ENCODE measurements at places on chromosomes 16 and 17.
A peak's percentile ranks its signal among the peaks of the same experiment; 100 is the strongest.

GRCh38 chr16:12576878-12577277 lies 226.8 kb downstream of the CPPED1 start:
- no peak for DNase-seq

GRCh38 chr16:455453-455852 lies 30.0 kb downstream of the RAB11FIP3 start:
- DNase-seq, result no peak

- no peak for DNase-seq
Observed at GRCh38 chr17:57357830-57358430, 101.6 kb downstream of the MSI2 start.

- DNase-seq, result no peak
Observed at GRCh38 chr17:67157732-67158639, 87.0 kb downstream of the HELZ start.

DNA sequence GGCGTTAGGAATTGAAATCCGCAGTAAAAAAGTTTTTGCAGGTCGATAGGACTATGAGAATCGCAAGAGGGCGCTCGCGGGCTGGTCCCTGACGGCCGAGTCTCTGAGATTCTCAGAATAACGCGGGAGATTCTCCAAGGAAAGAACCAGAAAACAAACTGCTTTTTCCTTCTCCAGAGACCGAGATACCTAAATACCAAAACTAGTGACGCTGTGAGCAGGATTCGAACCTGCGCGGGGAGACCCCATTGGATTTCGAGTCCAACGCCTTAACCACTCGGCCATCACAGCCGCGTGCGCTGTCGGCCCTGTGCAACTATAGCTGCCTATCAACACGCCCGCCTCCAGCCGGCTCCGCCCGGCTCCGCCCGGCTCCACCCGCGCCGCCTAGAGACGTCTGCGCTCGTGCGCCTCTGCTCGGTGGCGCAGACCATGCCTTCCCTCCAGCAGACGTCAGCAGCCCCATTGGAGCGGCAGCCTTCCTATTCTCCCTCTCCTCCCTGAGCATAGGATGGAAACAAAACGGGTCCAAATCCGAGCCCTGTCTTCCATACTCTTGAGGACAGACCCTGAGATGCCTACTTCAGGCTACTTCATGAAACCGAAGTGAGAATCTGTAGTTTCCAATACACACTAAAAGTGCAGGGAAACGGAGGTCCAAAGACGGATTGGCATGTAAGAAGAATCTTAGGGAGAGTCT lies 13.4 kb downstream of the PER1 start:
- DNase-seq, result peak; percentile 97

DNA sequence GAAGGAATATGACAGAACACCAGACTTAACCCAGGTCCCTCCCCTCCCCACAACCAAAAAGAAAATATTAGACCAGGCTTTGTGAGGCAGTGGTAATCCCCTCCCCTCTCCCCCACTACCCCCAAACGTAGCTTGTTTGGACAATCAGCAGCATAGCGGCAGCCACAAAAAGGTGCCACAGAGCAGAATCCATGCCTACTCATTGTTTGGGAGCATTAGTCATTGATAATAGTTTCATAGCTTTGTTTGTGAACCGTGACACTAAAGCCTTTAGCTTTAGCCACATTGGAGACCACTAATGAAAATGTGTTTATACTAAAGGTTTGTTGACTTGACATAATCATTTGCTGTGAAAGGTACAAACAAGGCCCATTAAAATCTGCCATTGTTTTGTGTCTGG lies 65.1 kb downstream of the NUP93 start:
- no peak for DNase-seq

- no peak for DNase-seq
Observed at GRCh38 chr17:80766290-80766855, 221.7 kb downstream of the RPTOR start.

DNA sequence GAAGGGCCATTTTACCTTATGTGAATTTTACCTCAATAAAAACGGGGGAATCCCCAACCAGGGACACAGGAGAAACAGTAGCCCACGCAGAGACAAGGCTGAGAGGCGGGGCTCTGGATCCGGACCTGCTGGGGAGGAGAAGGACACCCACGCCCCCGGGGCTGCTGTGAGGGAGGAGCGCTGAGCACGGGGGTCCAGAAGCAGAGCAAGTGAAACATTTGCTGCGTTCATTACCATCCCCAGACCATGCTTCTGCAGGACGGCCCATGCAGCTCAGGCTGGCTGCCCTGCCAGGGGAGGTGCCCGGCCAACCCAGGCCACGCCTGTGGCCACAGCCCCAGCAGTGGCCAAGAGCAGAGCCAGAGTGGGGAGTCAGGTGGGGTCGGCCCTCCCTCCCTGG lies 50.0 kb downstream of the KCNJ18 start:
- no peak for DNase-seq

- peak; percentile 24 for DNase-seq
Observed at GRCh38 chr17:42438600-42439567, 15.8 kb upstream of the CAVIN1 start.

DNA sequence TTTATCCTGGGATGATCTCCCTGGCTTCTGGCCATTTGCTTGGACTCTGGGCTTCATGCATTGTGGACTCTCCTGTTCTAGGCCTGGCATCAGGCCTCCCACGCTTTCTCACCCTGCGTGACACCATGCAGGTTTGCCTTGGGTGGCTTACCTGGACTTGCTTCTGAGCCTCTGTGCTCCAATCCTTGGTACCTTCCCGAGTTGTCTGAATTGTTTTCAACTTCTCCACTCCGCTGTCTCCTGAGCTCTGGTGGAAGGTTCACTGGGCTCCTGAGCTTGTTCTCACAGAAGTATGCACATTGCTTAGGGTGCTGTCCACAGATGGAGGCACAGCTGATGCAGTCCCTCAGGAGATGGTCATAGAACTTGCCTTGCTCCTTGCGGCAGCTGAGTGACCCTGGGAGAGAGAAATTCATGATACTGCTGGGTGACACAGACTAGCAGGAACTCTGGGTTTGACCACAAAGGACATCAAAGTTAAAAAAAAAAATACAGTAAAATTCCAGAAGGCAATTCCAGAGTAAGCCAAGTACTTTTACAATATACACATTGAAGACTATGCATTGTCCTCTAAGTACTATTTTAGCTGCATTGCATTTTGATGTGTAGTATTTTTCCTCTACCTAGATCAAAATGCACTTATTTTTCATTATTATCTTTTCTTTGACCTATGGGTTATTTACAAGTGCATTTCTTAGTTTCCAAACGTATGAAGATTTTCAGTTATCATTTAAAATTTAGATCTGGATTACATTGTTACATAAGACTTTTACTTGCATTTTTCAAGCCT lies 23.1 kb downstream of the TNFRSF13B start:
- DNase-seq, result no peak

GRCh38 chr16:49129935-49130334 lies 151.7 kb downstream of the CBLN1 start:
- DNase-seq, result no peak

DNA sequence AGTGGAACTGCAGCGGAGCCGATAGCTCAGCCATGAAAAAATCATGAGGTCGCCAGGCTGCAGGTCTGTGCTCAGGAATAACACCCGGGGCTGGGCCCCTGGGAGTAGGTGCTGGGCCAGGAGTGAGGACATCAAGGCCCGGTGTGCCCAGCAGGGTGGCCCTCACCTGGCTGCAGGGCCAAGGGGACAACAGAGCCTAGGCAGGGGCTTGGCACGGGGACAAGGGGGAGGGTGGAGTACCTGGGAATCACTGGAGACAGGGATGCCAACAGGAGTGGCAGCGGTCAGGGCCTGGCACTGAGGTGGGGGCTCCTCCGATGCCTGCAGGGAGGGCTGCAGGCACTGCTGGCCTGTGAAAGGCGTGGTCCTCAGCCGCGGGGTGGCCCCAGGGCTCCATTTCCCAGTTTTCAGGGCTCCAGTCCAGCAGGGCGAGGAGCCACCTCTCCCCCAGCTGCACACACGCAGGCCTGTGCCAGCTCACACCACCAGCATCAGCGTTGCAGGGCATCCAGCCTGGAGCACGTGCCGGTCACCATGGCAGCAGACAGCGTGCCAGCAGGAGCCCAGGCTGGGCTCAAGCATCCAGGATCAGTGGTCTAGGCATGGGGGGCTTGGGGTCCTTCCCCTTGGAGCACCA lies 4.7 kb upstream of the FSCN2 start:
- no peak for DNase-seq

GRCh38 chr16:5045499-5046115 lies 11.9 kb upstream of the NAGPA start:
- DNase-seq, result no peak

GRCh38 chr16:8846401-8846932 lies 22.3 kb downstream of the CARHSP1 start:
- DNase-seq, result no peak

- no peak for DNase-seq
Observed at GRCh38 chr16:57412584-57412983, 8.0 kb downstream of the CCL17 start.

GRCh38 chr17:2444382-2444781 lies 43.5 kb upstream of the MNT start:
- DNase-seq, result no peak

- no peak for DNase-seq
Observed at GRCh38 chr17:19248151-19248927, 11.2 kb downstream of the EPN2 start.

DNA sequence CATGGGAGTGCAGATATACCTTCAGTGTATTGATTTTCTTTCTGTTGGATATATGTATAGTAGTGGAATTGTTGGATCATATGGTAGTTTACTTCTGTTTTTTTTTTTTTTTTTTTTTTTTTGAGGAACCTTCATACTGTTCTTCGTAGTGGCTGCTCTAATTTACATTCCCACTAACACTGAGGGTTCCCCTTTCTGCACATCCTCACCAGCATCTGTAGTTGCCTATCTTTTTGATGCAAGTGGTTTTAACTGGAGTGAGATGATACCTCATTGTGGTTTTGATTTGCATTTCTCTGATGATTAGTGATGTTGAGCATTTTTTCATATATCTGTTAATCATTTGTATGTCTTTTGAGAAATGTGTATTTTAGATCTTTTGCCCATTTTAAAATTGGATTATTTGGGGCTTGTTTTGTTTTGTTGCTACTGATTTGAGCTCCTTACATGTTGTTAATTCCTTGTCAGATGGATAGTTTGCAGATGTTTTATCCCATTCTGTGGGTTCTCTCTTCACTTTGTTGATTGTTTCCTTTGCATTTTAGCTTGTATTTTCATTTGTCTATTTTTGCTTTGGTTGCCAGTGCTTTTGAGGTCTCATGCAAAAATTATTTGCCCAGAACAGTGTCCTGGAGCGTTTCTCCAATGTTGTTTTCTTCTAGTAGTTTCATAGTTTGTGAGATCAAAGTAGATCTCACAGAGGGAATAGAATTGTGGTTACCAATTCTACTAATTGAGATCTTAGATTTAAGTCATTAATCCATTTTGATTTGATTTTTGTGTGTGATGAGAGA lies 25.0 kb upstream of the BCAS3 start:
- no peak for DNase-seq

DNA sequence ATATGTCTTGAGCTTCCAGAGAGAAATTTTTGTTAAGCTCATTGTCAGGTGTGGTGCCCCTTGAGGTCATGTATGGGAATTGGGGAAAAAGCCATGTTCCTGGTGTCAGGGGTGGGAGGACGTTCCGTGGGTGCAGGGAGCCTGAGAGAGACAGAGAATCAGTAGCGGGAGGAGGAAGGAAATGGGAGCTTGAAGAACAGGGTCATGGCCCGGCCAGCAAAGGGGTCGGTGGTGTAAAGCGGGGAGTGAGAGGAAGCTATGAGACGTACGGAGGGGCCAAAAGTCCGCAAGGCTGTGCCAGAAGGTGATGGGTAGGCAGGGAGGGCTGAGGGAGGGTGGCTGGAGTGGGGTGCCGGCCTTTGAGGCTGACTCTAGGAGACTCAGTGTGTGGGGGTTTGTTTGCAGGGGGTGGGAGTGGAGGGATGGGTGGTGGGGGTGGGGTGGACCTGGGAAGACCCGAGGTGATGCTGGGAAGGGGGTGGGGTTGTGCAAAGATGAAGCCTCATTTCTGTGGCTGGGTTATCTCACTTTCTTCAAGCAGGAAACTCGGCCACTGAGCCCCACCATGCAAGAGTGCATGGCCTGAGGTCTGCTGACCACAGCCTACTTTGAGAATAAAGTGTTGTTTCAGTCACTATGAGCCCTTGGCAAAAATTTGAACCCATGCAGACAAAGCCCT lies 63.6 kb downstream of the PLCG2 start:
- no peak for DNase-seq

- no peak for DNase-seq
Observed at GRCh38 chr17:9308069-9308468, 267.6 kb downstream of the STX8 start.

- peak; percentile 20 for DNase-seq
Observed at GRCh38 chr17:2853283-2854142, 57.3 kb downstream of the RAP1GAP2 start.

DNA sequence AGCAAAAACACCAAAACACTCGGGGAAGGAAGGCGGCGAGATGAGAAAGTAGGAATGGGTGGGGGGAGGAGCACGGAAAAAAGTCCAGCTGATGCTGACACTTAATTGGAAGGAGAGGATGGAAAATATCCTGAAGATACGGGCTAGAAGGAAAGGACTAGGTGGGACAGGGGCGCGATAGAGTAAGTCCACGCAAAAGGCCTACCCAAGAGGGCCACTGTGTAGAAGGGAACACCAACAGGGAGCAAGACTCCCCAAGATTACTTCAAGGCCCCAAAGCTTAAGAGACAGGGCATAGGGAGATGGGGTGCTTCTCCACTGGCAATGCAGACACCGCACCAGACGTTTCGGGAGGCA lies 736 bp downstream of the APPBP2 start:
- DNase-seq, result no peak

GRCh38 chr17:5665164-5665563 lies 80.9 kb upstream of the NLRP1 start:
- no peak for DNase-seq

DNA sequence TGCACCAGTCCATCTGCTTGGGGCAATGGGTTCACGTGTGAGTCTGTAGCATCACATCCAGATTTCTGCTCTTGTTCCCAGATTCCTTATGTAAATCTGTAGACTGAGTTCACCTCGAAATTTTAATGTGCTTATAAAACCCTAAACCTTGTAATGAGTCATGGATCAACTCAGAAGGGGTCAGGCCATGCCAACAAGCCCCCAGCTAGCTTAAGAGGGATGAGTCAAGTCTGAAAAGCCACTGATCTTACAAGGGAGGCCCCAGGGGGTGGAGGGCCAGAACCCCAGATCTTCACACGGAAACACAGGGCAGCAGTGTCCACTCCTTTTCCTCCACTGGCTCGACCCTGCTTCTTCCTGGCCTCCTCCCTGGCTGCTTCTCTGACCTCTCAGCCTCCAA lies 399.1 kb upstream of the CDH5 start:
- no peak for DNase-seq

- DNase-seq, result no peak
Observed at GRCh38 chr16:14331020-14331419, 259.9 kb downstream of the MRTFB start.

GRCh38 chr17:8649157-8650118 lies 18.9 kb upstream of the MYH10 start:
- no peak for DNase-seq

GRCh38 chr16:81445143-81445961 lies 744 bp downstream of the CMIP start:
- DNase-seq, result peak; percentile 23

- DNase-seq, result no peak
Observed at GRCh38 chr17:48545022-48545375, at the start of gene HOXB2. Gene HOXB2 (minus strand): TSS chr17:48545109. CDS start chr17:48544911, 198 bp downstream.

- no peak for DNase-seq
Observed at GRCh38 chr17:65292430-65292829, 155.3 kb downstream of the RGS9 start.

All from CD8-positive, alpha-beta memory T cell (primary cell).